ENCODE measurements at places on chromosomes 7 and 10.

DNA sequence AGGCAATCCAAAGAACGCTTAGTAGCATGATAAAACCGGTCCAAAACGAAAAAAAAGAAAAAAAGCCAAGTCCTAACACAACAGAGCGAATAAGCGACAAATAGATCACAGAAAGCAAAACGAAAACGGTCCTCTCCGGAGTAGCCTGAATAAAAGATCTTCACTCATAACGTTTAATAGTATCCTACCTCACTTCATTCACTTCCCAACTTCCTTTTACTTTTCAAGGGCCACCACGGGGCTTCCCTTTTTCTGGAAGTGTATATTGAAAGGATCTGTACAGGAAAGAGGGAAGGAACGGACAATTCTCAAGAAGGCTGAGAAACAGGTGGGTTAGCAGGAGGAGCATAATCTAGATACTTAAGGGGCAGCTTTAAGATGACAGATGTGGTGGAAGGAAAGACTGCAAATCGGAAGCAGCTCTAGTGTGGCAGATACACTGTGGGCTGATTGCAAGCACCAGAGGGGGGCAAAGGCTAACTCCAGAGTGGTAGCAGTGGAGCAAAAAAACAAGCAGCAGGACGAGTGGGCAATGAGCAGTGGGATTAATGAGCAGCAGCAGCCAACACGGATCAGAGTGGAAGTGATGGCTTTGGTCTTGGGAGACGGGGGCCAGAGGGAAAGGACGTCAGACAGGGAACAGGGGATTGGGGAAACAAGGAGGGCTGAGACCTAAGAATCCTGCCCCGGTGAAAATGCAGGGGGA lies 866 bp downstream of the CNOT4 start:
- peak; percentile 25 for DNase-seq

GRCh38 chr10:29828440-29828894 lies 193.7 kb upstream of the SVIL start:
- no peak for DNase-seq

DNA sequence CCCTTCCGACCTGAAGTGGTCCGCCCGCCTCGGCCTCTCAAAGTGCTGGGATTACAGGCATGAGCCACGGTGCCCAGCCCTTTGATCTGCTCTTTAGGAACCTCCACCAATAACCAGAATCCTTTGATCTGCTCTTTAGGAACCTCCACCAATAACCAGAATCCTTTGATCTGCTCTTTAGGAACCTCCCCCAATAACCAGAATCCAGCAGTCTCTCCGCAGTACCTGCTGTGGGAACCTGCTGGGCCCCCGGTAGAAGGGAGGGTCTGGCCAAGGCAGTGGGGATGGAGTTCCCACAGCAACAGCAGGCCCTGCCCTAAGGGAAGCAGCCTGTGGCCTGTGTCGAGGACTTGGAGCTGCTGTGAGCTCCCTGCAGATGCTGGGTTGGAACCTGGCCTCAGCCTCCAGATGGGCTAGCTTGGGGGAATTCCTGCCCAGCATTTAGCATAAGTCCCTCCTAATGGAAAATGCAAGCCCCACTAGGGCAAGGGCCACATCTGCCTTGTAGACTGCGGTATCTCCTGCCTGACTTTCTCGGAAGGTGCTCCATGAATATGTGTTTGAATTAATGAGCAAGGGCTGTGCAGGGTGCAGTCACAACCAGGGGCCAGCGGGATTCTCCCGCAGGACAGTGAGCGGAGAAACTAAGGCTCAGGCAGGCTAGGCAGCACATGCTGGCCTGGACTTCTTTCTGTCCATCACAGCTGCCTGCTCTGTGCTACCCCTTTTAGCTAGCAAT lies 165.8 kb downstream of the UBE2H start:
- DNase-seq = no peak

- no peak for DNase-seq
These were observed 456.8 kb upstream of the KLF6 start for GRCh38 chr10:4241724-4242345.

GRCh38 chr10:103666087-103666761 lies 172.7 kb downstream of the NEURL1 start:
- no peak for DNase-seq

DNA sequence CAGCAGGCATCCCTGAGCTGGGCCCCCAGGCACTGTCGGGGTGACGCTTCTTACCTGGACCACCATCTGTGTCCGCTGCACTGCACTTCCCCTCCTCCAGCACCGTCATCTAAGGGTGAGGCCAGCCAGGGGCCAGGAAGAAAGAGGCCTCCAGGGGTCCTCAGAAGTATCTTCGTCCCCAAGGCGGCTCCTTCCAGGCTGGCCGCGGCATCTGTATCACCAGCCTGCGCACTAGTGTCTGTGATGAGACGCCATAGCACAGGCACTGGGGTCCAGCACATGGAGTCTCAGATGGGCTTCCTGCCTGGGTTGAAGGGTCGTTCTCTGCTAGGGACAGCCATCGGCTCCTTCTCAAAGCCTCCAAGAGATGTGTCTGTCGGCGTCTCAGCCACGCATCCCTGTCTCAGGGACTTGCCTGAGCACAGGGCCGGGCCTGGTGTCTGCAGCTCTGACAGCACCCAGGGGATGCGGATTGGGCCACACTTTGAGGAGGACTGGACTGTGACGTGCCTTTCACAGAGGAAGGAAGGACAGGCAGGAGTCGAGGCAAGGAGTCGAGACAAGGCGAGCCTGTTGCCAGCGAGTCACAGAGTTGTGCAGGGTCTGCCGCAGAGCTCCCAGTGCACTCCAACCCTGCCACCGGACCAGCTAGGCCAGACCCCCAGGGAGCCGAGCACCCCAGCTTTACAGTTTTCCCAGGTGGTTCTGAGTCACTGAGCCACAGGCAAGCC lies 101.5 kb upstream of the DIP2C start:
- no peak for DNase-seq

All from CD4-positive, alpha-beta T cell treated with Interleukin-4 for 4 hours (primary cell).